ENCODE measurements at places on chromosomes 12 and 14. TPM values are rescaled to one million over a fixed set of nuclear protein-coding genes. Genes with fewer than 3 reads are reported as not detected.

CELA1 gene
- total RNA-seq, result not detected

DNA sequence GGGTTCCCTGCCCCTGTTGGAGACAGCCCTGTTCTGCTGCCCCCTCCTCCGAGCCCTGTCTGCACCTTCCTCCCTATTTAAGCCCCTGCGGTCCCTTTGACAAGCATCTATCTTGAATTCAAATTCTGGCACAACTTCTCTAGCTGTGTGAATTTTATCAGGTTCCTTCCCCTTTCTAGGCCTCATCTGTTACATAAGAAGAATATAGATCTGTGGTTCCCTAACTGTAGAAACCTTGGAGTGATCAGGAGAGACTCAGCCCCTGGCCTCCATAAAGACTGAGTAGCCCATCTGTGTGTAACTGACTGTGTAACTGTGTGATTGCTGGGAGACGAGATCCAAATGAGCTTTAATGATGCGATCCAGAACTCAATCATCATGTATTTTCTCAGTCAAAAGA is 13.0 kb upstream of the RACGAP1 start:
- peaks cover 2% of the 10 kb centered on the region for H3K27me3 ChIP-seq
- DNase-seq, result no peak
- peaks cover 4% of the 10 kb centered on the region for H3K4me1 ChIP-seq
- H3K4me3 ChIP-seq, result no peak overlapping the region
- H3K27ac ChIP-seq, result no peak overlapping the region
- no peaks in the 10 kb centered on the region for H3K36me3 ChIP-seq

SPX gene
- total RNA-seq, result 0.54 TPM

GRCh38 chr12:23204933-23205778 is 580.2 kb downstream of the ETNK1 start:
- DNase-seq, result no peak
- no peak overlapping the region for H3K4me3 ChIP-seq
- H3K27ac ChIP-seq, result no peak overlapping the region
- H3K36me3 ChIP-seq, result no peaks in the 10 kb centered on the region

NUAK1 gene
- total RNA-seq, result not detected

DNA sequence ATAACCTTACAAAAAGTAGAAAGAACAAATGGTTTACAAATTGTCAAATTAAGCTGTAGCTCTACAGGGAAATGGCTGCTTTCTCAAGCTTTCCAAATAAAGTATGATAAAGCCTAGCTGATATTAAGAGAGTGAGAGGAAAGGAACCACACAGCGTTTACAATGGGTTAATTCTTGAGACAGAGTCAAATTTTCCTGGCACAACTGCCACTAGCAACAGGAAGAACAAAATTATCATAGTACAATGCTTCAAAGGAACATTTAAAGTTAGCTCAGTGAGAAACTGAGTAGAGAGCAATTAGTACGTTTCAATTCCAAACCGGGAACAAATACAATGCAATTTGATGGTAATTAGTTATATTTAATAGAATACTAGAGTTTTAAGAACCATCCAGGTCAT is 116.0 kb downstream of the PPP1R12A start:
- DNase-seq, result no peak
- no peak overlapping the region for H3K27ac ChIP-seq
- no peak overlapping the region for H3K4me3 ChIP-seq
- peaks cover 1% of the 10 kb centered on the region for H3K4me1 ChIP-seq
- H3K36me3 ChIP-seq, result peaks cover 65% of the 10 kb centered on the region

OTX2 gene
- total RNA-seq, result not detected

- peak overlapping the region; percentile 20 for H3K4me3 ChIP-seq
- peaks cover 29% of the 10 kb centered on the region for H3K36me3 ChIP-seq
- peak overlapping the region; percentile 73 for H3K27ac ChIP-seq
- peaks cover 53% of the 10 kb centered on the region for H3K4me1 ChIP-seq
- DNase-seq, result no peak
These were observed 45.4 kb downstream of the VCPKMT start for GRCh38 chr14:50070840-50071548.

SLC6A12 gene
- not detected for total RNA-seq

- peaks cover 69% of the 10 kb centered on the region for H3K36me3 ChIP-seq
- no peak for DNase-seq
- no peak overlapping the region for H3K27ac ChIP-seq
- no peaks in the 10 kb centered on the region for H3K4me1 ChIP-seq
These were observed 68.7 kb downstream of the NIN start for GRCh38 chr14:50762001-50762930.

DNA sequence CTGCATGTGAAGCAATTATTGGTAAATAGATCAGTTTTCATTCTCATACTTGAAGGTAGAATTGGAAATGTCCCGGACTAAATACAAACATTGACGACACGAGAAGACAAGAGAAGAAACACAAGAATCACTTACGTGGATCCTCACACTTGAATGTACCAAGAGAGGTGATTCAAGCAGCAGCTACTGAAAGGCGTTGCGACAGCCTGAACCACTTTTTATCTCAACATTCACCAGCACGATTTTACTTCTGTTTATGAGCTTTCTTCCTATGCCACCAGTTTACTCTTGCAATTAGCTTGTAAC is 3.6 kb upstream of the FZD10 start:
- H3K4me3 ChIP-seq, result no peak overlapping the region
- peaks cover 2% of the 10 kb centered on the region for H3K4me1 ChIP-seq
- no peak for DNase-seq
- H3K27me3 ChIP-seq, result peaks cover 27% of the 10 kb centered on the region

- H3K27ac ChIP-seq, result peak overlapping the region; percentile 90
- no peaks in the 10 kb centered on the region for H3K27me3 ChIP-seq
- no peak for DNase-seq
- H3K4me1 ChIP-seq, result peaks cover 83% of the 10 kb centered on the region
These were observed 4.2 kb downstream of the SLC15A4 start for GRCh38 chr12:128819293-128820144.

GRCh38 chr12:75634244-75635222 is 123.1 kb upstream of the KRR1 start:
- no peak overlapping the region for H3K4me3 ChIP-seq
- H3K36me3 ChIP-seq, result no peaks in the 10 kb centered on the region
- no peaks in the 10 kb centered on the region for H3K4me1 ChIP-seq

GRCh38 chr14:28719130-28719529 is 47.5 kb upstream of the FOXG1 start:
- no peak overlapping the region for H3K4me3 ChIP-seq
- DNase-seq, result no peak
- no peaks in the 10 kb centered on the region for H3K36me3 ChIP-seq
- no peaks in the 10 kb centered on the region for H3K27me3 ChIP-seq

DNA sequence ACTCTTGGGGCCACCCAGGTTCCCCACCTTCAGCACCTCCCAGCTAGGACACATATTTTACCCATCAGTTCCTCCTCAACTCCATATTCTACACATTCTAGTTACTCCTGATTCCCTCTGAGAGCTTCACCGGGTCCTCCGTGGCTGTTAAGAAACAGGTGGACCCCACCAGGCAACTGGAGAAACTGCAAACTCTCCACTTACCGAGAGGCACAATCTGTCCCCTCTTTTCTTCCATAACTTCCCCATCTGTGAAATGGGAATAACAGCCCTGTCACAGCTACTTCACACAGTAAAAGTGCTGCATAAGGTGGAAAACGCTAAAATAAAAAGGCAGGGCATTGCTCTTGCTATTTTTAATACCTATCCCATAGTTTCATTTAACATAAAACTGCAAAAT is 1.5 kb downstream of the SLC7A8 start:
- H3K36me3 ChIP-seq, result no peaks in the 10 kb centered on the region
- H3K4me1 ChIP-seq, result peaks cover 1% of the 10 kb centered on the region
- no peak overlapping the region for H3K4me3 ChIP-seq
- peaks cover 21% of the 10 kb centered on the region for H3K27me3 ChIP-seq
- no peak overlapping the region for H3K27ac ChIP-seq

Measured in activated B cell treated with CpG ODN at 0.5 μM for 24 hours (primary cell).